ENCODE measurements at places on chromosomes 2 and 18.

DNA sequence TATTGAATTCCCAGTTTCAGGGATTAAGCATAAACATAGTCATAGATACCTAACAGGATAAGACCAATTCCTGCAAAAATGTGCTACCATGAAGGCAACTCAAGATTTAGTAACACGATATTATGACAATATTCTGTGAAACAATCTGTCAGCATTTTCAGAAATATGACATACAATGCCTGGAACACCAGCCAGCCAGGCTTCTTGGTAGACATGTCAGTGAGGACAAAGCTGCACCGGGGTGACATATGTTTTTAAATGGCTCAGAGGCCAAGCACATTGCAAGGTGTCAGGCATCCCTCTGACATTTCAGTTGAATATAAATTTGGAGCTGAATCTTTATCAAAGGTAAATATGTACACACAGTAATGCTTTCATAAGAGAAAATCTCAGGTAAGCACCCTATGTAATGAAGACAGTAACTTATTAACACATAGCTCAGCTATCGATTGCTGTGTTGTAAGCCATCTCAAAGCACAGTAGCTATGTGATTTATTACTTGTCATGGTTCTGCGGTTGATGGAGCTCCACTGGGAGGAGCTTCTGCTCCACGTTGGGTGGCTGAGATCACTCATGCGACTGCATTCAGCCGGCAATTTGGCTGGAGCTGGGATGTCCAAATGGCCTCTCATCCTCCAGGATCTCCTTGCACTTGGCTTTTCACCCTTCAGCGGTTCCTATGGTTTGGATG is 31.9 kb upstream of the EML6 start:
- ATAC-seq: no peak

GRCh38 chr2:85231952-85232351 is 95.8 kb downstream of the TGOLN2 start:
- no peak for ATAC-seq

DNA sequence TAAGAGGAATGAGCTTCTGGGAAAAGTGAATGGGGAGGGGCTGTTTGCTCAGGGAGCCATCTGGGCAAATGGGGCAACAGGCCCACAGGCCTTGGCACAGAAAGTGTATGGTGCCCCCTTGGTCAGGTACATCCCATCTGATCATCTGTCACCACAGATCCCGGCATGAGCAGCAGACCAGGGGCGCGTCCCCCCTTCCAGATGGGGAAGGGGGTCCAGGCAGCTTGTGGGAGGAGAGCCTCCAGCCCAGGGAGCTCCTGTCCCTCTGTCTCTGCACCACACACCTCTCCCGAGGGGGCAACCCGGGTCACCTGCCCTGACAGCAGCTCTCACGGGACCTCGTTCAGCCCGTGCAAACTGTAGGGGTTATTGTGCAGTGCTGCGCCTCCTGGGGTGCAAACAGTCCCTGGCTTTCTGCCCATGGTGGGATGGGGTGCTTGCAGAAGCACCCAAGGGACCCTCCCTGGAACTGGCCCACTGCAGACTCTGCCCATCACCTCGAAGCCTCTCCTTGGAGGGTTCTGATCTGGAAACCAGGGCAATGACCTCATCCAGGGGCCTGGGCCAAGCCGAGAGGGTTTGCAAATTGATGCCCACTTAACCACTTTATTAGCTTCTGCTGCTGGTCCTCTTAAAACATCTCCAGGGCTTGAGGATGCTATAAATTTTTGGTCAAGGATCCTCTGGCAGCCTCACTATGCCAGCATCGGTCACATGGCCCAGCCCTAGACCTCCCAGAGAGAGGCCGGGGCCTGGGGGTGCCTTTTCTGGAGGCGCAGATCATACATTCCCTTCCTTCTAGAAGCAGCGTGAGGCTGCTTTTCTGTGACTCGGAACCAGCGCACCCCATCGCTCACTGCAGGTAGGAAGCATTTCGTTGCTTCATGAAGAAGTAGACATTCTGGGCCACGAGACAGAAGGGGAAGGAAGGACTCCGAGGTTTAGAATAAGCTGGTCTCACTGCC is 7.6 kb upstream of the BOK start:
- ATAC-seq: no peak

- ATAC-seq: no peak
These were observed 43.4 kb downstream of the CCDC102B start for GRCh38 chr18:68841301-68841700.

DNA sequence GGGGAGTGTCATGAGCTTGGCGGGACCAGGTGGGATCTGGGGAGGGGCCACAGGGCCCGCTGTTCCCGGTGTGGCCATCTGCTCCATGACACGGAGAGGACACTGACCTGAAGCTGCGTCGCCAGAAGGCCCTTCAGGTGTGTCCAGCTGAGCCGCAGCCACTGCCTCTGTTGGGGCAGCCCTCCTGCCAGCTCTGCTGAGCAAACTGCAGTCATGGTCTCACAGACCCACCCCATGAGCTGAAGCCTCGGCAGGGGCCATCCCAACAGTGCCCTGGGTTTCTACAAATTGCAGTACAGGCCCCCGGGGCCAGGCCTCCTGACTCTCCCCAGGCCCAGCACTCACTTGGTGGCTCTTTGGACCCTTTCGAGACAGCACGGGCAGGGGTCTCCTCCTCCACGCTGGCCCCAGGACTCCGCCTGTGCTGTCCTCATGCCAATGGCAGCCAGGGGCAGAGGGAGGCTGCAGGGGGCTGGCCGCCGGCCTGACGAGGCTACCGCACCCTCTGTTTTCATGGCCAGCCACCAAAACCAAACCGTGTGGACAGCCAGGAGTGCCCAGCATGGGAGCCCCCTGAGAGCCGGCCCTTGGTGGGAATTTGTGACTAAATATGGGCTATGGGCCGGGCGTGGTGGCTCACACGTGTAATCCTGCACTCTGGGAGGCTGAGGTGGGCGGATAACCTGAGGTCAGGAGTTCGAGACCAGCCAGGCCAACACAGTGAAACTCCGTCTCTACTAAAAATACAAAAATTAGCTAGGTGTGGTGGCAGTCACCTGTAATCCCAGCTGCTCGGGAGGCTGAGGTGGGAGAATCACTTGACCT is 175.2 kb upstream of the SALL3 start:
- ATAC-seq: no peak

DNA sequence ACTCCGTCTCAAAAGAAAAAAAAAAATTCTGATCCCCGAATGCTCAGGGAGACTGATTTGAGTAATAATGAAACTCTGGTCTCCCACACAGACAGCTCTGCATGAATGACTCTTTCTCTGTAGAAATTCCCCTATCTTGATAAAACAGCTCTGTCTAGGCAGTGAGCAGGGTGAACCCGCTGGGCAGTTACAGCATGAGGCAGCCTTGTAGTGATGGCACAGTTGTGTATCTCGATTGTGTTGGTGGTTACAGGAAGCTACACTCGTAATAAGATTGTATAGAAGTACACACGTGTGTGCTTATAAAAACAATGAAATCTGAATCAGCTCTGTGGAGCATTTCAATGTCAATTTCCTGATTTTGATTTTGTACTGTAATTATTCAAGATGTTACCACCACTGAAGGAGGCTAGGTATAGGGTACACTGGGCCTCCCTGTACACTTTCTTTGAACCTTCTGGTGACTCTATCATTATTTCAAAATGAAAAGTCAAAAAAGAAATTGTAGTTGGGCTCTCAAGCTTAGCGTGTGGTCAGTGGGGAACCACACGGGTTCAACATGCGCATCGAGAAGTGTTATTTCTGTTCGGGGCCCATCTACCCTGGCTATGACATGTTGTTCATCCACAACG is 34.9 kb upstream of the ATP8B1 start:
- peak; percentile 62 for ATAC-seq

- ATAC-seq: no peak
These were observed 166.1 kb downstream of the SMAD7 start for GRCh38 chr18:48784656-48785055.

DNA sequence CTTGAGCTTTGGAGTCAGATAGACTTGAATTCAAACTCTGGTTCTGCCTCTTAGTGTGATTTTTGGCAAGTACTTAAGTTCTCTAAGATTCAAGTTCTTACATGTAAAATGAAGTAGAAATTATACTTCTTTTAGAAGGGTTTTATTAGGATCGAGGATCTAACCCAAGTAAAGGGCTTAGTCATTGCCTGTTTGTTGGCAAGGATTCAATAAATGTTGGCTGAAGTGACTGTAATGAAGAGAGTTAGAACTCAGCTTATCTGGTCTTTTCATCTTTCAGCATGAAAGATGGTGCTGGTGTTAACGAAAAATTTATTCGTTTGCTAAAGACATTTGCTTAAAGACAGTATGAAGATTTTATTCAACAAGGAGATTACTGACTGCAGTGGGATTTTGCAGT is 315.9 kb upstream of the THUMPD2 start:
- ATAC-seq: no peak

DNA sequence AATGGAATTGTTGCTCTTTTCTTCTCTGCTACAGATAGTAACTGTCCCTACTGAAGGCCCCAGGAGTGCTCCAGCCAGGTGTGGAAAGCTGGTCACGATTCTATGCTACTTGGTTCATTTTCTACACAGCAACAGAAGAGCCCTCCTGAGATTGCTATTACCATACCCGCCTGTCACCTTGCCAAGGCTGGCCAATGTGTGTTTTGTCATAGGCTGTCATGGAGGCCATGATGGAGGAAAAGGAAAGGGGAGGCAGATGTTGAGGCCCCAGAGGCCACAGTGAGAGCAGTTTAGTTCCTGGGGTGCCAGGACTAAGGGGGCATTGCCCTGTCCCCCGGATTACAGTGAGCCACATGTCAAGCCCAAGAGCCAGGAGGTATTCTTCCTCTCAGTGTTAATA is 952 bp downstream of the ELMOD3 start:
- no peak for ATAC-seq

DNA sequence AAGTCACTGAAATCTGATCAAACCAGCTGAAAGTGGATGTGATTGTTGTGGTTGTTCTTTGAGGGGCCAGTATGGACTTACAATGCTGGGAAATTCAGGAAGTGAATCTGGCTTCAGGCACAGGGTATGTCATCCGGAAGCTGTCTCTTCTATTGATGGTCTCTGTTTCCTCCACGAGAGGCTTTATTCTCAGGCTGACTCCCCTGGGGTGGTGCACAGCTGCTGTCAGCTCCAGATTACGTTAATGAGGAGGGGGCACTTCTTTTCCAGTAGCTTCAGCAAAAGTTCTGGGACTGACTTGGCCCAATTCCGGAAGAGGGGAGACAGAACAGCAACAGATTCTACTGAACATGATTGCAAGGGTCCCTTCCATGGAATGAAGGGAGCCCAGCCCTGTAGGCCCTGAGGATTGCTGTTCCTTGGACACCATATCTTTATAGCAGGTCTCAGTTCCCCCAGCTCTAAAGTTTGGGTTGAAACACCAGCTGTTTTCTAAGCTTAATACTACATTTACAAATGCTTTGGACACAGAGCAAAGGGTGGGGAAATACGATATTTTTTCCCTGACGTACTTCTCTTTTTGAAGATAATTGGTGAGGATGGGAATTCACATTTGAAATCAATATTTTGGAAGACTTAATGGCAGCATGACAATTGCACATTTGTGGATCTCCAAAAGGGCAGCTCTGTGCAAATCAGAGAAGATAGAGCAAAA is 400.9 kb downstream of the TSN start:
- no peak for ATAC-seq

DNA sequence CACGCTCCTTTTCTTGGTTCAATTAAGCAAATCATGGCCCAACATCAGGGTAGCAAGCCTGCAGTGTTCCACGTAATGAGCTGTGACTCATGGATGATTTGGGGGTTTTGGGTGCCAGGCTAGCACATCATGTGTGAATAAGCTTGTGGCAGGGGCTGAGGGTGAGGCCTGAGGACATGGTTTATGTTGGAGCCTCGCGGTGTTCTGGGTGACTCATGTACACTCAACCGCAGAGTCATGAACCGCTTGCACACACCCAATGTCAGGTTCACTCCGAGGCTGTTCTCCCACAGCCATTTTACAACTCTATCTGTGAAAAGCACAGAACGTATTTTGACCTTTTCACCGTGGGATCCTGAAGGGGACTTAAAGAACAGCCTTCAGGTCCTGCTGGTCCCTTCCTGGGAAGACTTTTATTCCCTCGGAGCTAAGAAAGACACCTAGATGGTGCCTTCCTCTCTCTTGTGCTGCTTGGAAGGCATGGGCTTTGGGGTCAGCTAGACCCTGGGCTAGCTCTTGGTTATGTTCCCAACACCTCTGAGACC is 139.9 kb upstream of the ZEB2 start:
- peak; percentile 100 for ATAC-seq

DNA sequence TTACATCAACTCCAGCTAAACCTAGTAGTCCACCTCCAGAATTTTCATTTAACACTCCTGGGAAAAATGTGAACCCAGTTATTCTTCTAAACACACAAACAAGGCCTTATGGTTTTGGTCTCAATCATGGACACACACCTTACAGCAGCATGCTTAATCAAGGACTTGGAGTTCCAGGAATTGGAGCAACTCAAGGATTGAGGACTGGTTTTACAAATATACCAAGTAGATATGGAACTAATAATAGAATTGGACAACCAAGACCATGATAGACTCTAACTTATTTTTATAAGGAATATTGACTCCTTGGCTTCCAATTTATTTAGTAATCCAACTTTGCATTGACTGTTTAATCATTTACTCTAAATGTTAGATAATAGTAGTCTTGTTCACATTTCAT is 44.2 kb downstream of the NLRC4 start:
- ATAC-seq: no peak

DNA sequence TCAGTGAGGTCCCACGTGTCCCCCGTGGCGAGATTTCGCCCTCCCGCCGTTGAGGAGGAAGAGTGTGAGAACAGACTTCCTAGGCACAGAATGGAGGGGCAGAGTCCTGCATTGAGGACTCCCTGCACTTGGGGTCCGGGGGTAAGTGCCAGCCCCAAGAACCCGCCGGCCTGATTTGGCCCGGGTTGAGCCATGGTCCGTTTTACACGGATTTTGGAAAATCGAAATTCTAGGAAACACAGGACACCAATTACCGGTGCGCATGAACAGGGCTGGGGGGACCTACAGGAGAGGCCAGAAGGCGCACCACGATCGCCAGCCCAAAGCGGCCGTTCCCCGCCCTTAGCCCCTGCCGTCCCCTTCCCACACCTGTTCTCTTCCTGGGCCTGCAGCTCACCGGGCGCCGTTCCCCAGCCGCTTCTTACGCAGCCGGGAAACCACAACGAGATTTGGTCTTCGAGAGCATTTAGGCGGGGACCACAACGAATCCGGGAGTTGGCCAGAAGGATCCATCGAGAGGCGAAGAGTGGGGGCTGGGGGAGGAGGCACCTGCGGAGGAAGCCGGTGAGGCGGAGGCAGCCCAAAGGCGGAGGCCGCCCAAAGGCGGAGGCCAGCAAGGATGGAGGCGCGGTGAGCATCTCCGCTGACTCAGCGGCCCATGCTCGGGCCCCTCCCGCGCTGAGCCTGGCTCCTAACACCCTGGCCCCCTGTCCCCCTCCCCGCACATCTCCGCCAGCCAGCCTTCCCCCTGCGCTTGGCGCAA is 464 bp upstream of the TLX2 start:
- ATAC-seq: no peak

GRCh38 chr2:232890896-232891601 is 21.0 kb downstream of the SNORC start:
- ATAC-seq: peak; percentile 58

GRCh38 chr2:230441227-230441897 is 25.4 kb downstream of the SP100 start:
- ATAC-seq: peak; percentile 74

All from esophagus mucosa (tissue), 1 donor.